PC-9 (cell line): ENCODE measurements at places on chromosomes 1 and 21.
A peak's percentile ranks its signal among the peaks of the same experiment; 100 is the strongest.

DNA sequence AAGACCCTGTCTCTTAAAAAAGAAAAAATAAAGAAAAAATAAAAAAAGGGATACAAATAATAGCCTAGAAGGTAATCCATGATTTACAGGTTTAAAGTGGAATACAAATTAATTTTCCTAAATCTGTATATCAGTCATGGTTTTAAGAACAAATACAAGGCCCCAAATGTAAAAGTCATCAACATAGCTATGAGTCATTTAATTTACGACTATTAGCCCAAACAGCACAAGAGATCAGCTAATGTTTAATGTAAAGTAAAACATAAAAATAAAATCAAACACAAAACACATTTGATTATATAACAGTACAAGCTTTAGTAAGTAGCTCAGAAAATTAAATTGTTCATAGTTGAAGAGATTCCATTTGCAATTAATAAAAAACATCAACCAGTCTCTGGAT lies 20.3 kb upstream of the TAL1 start:
- DNase-seq: no peak

DNA sequence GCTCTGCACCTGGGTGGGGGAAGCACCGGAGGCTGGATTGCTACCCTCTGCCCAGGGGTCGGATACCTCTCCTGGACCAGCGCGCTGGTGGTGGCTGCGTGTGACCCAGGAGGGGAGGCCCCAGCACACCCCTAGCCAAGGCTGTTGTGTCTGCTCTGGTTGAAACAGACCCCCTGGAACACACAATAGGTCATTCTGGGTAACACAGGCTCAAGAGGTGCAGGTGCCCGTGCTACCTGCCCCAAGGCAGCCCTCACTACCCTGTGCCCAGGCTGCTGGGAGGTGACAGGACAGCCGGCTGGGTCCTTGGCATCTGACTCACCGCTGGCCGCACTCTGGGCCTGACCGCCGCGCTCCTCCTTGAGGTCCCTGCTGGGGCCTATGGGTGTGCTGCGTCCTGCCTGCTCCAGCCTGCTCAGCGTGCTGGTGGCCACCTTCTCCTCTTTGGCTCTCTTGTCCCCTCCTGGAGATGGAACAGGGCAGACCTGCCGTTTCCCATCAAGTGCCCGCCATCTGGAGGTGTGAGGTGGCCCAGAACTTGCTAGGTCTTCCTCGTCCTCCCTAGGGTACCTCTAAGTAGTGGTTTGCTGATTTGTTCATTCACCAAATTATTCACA lies 30.0 kb downstream of the ZBTB17 start:
- no peak for DNase-seq

DNA sequence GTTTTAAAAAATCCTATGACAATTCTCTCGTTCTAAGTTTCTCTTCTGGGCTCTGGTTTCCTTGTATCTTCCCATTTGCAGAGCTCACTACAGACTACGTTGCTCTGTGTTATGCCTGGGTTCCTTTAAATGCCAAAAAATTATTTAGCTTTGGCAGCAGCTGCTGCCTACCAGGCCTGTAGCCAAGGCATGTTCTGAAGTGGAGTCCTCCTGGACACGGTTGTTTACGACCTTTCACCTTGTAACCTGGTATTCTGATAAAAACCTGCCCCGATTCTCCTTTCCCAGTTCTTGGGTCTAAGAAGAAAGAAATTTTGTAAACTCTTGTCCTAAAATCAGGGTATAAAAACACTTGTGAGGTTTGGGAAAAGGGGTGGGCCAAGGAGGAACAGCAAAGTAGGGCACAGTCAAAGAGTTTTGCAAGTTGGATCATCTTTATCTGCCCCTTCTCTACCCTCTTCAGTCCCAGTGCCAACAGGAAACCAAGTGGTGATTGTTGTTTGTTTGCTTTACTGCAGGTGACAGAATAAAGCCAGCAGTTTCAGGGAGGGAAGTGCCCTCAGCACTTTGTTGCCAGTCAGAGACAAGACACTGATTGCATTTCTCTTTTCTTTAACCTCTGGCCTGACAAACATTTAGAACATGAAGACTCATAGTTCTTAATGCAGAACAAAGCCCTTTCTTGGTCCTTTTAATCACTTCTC lies 3.1 kb upstream of the TXNIP start:
- no peak for DNase-seq

DNA sequence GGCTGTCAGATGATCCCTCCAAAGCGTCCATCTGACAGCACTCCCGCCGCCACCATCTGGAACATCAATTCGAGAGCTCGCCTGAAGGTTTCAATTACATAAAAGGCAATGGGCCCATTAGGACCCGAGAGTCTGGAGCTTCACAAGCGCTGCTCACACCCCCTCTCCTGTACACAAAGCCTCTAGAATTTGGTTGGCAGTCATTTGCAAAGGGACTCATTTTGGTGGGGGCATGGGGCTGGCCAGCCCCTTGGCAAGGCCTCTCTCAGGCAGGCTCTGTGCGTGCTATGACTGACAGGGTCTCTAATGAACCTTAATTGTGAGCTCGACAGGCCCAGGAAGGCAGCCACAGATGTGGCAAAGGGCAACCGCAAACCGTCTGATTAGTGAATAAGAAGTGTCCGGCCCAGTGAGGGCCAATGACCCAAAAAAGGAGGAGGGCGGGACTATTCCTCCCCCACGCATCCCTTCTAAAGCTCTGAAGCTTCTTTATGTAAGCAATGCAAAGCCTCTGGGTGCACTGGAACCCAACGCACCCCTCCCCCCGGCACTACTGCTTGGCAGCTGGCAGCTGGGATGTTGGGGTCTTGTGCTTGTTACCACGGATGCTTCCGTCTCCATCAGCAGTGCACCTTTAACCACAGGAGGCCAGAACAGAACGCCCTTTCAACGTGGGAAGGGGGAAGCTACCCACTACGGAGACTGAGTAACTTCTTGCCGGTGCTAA lies 79.4 kb downstream of the CAPZB start:
- no peak for DNase-seq

- DNase-seq: no peak
These were observed 19.1 kb downstream of the DMBX1 start for GRCh38 chr1:46508757-46509156.

- no peak for DNase-seq
These were observed 9.4 kb upstream of the FMO3 start for GRCh38 chr1:171081314-171081753.

DNA sequence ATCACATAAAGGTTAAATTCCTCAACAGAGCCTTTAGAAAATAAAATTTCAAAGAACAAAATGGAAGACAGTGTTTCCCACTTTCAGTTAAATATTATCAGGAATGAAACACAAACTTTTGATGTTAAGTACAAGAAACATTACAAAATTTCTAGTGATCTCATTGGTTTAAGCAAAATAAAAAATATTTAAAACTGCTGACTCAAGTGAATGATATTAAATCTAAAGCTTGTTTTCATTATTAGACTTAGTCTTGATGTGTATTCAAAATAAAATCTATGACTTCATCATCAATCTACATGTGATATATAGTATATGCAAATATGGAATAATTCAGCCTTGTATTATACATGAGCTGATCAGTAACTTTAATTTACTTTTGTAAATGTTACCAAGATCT lies 584.9 kb downstream of the PTBP2 start:
- no peak for DNase-seq

DNA sequence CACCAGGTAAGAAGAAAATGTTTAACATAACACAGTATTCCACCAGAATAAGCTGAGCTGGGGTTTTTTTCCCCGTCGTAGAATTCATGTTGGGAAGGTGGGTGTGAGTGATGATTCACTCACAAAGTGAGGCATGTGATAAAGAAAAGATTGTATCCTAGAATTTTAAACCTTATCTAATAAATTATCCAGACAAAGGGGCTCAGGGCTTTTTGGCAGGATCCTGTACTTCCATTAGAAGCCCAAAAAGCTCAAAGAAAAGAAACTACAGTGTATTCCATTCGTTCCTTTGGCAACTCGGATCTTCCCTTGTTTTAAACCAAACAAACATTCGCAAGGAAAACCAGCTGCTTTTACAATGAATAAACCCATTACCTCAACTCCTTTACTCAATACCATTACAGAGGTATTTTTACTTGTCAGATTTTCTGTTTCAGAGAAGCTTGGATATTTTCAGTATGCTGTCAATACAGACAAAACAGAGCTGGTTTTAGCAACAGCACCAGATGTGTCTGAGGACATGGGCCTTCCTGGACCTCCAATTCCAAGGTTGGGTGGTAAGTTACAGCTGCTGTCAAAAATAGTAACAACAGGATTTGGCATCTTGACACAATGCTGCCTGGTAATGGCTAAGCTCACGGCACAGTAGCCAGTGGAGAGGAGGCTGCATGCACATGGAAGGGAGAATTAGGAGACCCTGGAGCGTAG lies 159.9 kb upstream of the RUNX1 start:
- DNase-seq: no peak

GRCh38 chr1:11080931-11081330 lies 18.7 kb downstream of the EXOSC10 start:
- no peak for DNase-seq

- peak; percentile 71 for DNase-seq
These were observed 7.5 kb upstream of the ZNF436 start for GRCh38 chr1:23376890-23377811.

DNA sequence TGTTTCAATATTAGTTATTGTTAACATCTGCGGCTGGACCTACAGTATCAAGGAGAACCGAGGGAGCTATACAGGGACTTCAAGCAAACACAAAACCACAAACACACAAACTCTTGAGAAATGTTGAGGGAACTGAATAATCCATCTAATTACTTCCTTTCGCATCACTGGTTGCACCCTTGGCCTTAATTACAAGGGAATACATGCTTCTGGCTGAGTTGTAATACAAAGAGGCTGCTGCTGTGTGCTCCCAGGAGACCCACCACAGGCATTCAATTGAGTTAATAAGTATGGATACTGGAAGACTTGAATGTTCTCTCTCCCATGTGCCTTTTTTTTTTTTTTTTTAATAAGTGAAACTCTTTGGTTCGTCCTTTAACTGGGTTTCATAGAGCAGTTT lies 16.8 kb upstream of the SMYD2 start:
- no peak for DNase-seq

GRCh38 chr1:29251164-29252124 lies 15.1 kb downstream of the PTPRU start:
- DNase-seq: no peak

GRCh38 chr1:213977909-213978308 lies 9.9 kb upstream of the PROX1 start:
- DNase-seq: no peak

DNA sequence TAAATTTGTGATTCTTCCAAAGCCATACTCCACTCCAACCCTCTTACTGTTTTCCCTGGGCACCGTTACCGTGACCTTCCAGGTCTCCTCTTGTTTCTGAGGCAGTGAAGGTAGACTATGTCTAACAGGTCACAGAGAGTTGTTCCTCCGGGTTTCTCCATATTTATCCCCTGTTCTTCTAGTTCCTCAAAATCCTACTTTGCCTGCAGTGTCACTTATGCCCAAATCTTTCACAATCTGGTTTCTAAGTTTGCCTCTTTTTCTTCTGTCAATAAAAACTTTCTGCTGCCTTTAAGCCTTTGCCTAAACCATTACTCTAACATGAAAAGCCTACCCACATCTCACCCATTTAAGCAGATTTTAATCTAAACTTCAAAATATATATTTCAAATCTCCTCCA lies 87.7 kb downstream of the C4BPA start:
- DNase-seq: no peak

DNA sequence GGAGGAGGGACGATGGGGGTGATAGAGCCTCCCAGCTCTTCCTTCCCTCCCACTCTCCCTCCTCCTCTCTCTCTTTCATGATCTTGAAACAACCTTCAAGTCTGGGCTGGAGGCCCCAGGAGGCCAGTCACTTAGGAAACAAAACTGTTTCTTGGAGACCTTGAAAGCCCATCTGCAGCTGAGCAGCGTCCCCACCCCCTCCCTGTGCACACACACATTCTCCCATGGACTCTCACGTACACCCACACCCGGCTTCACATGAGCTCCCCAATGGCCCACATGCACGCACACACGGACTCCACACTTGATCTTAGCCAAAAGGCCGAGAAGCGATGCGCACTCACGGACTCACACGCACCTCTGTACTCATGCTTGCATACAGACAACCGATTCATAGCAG lies 3.2 kb upstream of the ATP1A2 start:
- DNase-seq: no peak

DNA sequence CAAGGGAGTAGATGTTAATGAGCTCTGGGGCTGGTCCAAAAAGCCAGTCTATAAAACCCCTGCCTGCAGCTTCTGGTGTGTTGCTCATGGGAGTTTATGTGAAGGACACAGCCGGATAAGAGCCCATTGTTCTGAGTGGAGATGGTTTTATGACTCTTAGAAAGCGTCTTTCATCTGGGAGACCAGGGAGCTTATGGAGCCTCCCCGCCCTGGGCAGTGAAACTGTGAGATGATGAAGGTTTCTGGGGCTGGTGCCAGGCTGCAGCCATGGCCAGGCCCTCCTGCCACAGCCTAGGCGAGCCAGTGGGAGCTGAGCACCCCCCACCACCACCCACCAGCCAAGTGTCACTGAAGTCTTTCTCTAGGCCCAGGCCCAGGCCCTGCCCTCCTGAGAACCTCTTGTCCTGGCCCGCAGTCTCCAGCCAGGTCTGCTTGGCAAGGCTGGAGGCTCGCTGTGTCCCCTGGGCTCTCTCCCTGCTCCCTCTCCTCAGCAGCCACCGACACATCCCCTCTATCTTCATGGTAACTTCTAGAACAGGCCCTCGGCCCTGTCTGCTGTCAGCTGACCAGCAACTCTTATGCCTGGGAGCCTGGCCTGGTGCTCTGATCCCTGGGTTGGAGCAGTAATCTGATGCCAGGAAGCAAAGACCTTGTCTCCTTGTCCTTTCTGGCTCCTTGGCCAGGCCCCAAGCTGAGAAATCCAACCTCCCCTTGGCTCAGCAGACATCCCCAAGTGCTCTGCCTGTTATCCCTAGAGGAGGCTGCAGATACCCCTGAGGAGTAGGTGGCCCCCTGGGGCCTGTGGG lies 7.6 kb upstream of the ARHGEF10L start:
- DNase-seq: no peak

DNA sequence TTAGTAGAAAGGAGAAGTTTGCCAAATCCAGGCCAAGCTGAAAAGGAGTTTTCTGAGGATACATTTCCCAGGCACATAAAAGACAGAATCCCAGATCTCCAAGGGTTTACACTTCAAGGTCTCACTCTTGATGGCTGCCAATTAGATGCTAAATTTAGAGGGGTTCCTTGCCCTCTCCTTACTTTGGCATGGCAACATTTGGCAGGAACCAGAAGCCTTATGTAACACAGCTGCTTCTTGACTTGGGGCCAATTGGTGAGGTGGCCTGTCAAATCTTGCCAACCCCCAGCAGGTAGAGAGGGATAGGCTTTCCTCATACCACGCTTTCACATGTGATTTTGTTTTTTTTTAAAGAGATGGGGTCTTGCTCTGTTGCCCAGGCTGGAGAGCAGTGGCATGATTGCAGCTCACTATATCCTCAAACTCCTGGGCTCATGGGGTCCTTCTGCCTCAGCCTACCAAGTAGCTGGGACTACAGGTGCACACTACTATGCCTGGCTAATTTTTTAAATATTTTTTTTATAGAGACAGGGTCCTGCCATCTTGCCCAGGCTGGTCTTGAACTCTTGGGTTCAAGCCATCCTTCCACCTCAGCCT lies 25.2 kb upstream of the NKAIN1 start:
- DNase-seq: no peak
